ENCODE measurements at places on chromosomes 2 and 18.

- no peaks in the 10 kb centered on the region for H3K4me1 ChIP-seq
- no peak overlapping the region for H3K27ac ChIP-seq
- H3K4me3 ChIP-seq = no peak overlapping the region
- DNase-seq = no peak
- H3K36me3 ChIP-seq = no peaks in the 10 kb centered on the region
Observed at GRCh38 chr2:141968433-141968832, 162.4 kb downstream of the LRP1B start.

DNA sequence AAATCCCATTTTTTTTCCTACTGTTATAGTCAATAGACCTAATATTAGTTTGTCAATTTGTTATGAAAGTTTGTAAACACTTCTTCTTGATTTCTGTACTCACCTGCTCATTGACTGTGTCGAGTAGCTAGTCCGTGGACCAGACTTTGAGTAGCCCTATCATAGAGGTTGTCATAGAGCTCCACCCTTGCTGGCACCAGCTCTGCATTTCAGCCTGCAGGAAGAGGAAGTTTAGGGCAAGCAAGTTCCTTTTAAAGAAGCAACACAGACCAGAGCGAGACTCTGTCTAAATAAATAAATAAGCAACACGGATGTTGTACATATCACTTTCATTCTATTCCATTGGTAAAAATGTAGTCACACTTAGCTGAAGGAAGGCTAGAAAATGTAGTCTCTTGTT is 74.0 kb downstream of the MCFD2 start:
- H3K27ac ChIP-seq = no peak overlapping the region
- no peaks in the 10 kb centered on the region for H3K4me1 ChIP-seq
- no peaks in the 10 kb centered on the region for H3K36me3 ChIP-seq
- no peak for DNase-seq
- H3K27me3 ChIP-seq = no peaks in the 10 kb centered on the region
- H3K4me3 ChIP-seq = no peak overlapping the region

DNA sequence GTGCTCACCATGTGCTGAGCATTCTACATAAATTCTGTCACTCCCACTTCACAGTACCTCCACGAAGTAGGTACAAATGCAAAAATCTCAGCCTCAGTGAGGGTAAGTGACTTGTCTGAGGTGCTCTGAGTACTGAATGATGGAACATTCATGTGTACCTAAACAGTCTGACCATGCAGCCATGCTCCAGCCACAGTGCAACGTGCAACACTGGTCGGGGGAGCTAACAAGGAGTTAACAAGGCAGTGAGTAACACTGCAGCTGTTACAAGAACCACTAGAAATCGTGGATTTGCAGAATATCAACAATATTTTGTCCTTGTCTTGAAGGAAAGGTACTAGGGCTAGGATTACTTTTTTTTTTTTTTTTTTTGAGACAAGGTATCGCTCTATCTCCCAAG is 36.6 kb upstream of the NDUFV2 start:
- no peaks in the 10 kb centered on the region for H3K27me3 ChIP-seq
- no peaks in the 10 kb centered on the region for H3K36me3 ChIP-seq

DNA sequence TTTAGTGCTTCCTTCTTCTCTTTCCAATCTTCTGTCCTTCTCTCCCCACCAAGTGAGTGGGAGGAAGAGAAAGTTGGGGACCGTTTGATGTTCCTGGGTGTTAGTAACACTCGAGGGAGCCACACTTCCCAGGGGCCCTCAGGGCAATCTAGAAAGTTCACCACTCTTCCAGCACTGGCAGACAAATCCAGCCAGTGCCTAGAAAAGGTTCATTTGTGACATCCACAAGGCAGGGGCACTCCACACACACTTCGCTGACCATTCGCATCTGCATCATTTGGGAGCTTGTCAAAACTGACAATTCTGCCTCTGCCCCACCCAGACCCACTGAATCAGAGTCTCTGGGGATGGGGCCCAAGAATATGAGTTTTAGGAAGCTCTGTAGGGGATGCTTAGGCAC is 86.8 kb upstream of the ST3GAL5 start:
- H3K4me3 ChIP-seq = no peak overlapping the region
- H3K27me3 ChIP-seq = no peaks in the 10 kb centered on the region
- no peaks in the 10 kb centered on the region for H3K4me1 ChIP-seq

- no peaks in the 10 kb centered on the region for H3K4me1 ChIP-seq
- H3K27me3 ChIP-seq = no peaks in the 10 kb centered on the region
- no peak overlapping the region for H3K27ac ChIP-seq
- H3K36me3 ChIP-seq = no peaks in the 10 kb centered on the region
- H3K4me3 ChIP-seq = no peak overlapping the region
Observed at GRCh38 chr2:101520246-101520645, 45.3 kb upstream of the RFX8 start.

- no peak overlapping the region for H3K4me3 ChIP-seq
- DNase-seq = no peak
- no peaks in the 10 kb centered on the region for H3K36me3 ChIP-seq
- no peak overlapping the region for H3K27ac ChIP-seq
Observed at GRCh38 chr2:171669121-171669520, 18.1 kb upstream of the DYNC1I2 start.

GRCh38 chr2:155281907-155282306 is 583.4 kb downstream of the KCNJ3 start:
- DNase-seq = no peak
- no peak overlapping the region for H3K27ac ChIP-seq
- no peaks in the 10 kb centered on the region for H3K36me3 ChIP-seq
- no peaks in the 10 kb centered on the region for H3K27me3 ChIP-seq
- no peak overlapping the region for H3K4me3 ChIP-seq

DNA sequence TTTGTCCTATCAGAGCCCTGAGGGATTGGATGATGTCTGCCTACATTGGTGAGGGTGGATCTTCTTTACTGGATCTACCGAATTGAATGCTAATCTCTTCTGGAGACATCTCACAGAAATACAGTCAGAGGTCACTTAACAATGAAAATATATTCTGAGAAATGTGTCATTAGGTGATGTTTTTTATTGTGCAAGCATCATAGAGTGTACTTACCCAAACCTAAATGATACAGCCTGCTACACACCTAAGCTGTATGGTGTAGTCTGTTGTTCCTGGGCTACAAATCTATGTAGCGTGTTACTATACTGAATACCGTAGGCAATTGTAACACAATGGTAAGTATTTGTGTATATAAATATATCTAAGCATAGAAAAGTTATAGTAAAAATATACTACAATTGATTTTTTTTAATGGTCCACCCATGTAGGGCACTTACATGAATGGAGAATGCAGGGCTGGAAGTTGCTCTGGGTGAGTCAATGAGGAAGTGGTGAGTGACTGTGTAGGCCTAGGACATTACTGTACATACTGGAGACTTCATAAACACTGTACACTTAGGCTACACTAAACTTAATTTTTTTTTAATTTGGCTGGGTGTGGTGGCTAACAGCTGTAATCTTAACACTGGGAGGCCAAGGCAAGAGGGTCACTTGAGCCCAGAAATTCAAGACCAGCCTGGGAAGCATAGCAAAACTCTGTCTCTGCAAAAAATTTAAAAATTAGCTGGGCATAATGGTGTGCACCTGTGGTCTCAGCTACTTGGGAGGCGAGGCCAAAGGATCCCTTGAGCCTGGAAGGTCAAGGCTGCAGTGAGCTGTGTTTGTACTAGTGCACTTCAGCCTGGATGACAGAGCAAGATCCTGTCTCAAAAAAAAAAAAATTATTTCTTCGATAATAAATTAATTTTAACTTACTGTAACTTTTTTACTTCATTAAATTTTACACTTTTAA is 226.3 kb upstream of the UBE2E3 start:
- no peak overlapping the region for H3K27ac ChIP-seq
- H3K4me3 ChIP-seq = no peak overlapping the region
- DNase-seq = no peak
- no peaks in the 10 kb centered on the region for H3K4me1 ChIP-seq
- no peaks in the 10 kb centered on the region for H3K36me3 ChIP-seq

DNA sequence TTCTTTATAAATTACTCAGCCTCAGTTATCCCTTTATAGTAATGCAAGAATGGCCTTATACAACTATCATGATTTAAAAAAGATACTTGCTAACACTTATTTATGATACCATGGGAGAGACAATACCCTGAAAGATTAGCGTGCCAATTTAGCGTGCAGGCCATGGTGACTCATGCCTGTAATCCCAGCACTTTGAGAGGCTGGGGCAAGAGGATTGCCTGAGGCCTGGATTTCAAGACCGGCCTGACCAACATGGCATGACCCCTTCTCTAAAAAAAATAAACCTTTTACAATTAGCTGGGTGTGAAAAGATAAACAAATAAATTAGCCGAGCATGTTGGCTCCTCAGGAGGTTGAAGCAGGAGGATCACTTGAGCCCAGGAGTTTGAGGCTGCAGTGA is 493.4 kb upstream of the FSIP2 start:
- H3K4me3 ChIP-seq = no peak overlapping the region
- no peaks in the 10 kb centered on the region for H3K36me3 ChIP-seq
- H3K27me3 ChIP-seq = no peaks in the 10 kb centered on the region
- DNase-seq = no peak
- H3K4me1 ChIP-seq = no peaks in the 10 kb centered on the region

DNA sequence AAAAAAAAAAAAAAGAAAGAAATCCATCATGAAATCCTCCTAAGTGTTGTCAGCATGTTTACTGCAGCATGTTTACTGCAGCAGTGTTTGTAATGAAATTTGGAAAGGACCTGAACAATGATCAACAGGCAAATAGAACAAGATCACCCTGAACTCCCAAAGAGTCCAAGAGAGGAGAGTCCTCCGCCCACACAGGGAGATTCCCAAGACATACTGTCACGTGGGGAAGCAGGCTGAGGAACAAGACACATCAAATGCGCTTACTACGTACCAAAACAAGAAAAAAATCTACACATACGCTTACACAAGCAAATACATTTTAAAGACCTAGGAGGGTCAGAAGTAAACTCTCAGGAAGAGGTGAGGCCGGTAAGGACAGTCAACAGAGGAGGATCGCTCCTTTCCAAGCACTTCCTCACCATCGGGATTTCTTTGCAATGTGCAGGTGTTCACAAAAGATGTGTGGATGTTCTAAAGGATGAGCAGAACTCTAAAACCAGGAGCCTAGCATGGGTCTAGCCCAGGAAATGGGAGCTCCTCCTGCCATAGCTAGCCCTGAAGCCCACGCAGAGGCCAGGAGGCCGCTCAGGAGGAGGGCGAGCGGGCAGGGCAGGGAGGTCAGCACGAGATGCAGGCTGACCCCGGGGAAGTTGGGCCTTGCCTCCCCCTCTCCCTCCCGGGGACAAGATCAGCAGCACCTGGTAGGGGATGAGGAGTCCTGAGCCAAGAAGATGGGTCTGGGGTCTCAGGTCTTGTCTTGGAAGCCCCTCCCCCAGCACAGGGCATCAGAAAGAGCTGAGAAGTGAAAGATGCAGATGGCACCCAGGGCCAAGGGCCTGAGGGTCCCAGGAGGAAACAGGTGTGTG is 66.4 kb downstream of the ZNF516 start:
- peaks cover 12% of the 10 kb centered on the region for H3K4me1 ChIP-seq
- H3K4me3 ChIP-seq = no peak overlapping the region

GRCh38 chr2:191521608-191522208 is 156.2 kb upstream of the NABP1 start:
- H3K27ac ChIP-seq = no peak overlapping the region
- no peaks in the 10 kb centered on the region for H3K4me1 ChIP-seq
- no peak overlapping the region for H3K4me3 ChIP-seq
- H3K27me3 ChIP-seq = no peaks in the 10 kb centered on the region

DNA sequence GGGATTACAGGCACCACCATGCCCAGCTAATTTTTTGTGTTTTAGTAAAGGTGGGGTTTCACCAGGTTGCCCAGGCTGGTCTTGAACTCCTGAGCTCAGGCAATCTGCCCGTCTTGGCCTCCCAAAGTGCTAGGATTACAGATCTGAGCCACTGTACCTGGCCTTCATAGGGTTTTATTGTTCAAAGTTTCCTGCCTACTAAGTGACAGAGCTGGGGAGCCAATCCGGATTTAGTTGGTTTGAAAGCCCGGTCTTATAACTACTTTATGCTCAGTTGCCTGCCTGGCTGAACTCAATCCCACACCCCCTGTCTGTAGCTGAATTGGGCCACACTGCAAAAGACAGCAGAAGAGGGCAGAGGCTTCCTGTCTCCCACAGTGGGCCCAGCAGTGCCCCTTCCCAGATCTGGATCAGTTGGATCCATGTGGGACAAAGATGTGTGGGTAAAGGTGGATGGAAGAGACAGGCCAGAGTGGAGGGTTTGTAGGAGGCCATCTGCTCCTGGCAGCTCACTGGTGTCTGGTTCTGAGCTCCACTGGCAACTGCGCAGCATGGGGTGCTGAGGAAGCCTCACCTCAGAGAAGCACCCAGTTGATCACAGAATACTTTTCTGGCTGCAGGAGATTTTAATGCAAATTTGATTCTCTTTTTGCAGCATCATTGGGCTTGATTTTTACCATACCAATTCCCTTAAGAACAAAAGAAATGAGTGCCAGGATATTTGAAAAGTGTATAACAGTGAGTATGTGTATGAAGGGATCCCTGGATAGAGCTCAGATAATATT is 144.9 kb downstream of the DDX1 start:
- no peak for DNase-seq
- H3K4me1 ChIP-seq = peaks cover 31% of the 10 kb centered on the region
- H3K27ac ChIP-seq = peak overlapping the region; percentile 91
- no peaks in the 10 kb centered on the region for H3K27me3 ChIP-seq

- no peak overlapping the region for H3K27ac ChIP-seq
- H3K4me3 ChIP-seq = peak overlapping the region; percentile 31
- peak; percentile 66 for DNase-seq
- H3K27me3 ChIP-seq = peaks cover 63% of the 10 kb centered on the region
Observed at GRCh38 chr2:136423516-136423996, 305.6 kb upstream of the CXCR4 start.

- no peaks in the 10 kb centered on the region for H3K27me3 ChIP-seq
- no peaks in the 10 kb centered on the region for H3K36me3 ChIP-seq
- no peak overlapping the region for H3K27ac ChIP-seq
- H3K4me3 ChIP-seq = no peak overlapping the region
- peak; percentile 77 for DNase-seq
Observed at GRCh38 chr18:10213526-10213925, 240.9 kb upstream of the APCDD1 start.

DNA sequence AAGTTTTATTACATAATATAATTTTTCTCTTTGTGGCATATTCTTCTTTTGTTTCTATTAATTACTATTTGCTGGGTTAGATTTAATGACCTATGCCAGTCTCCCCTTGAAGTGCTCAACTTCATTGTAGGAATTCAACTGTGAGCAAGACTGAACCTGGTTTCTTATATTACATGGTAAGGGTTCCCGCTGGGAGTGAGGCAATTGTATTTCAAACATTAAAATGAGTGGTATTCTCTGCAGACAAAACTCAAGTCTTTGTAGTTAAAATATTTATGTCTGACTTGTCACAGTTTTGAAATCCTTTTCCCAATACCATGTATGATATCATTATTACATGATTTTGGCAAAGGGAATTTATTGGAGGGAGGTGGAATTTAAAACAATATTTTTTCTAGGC is 278.7 kb downstream of the GULP1 start:
- H3K27me3 ChIP-seq = no peaks in the 10 kb centered on the region
- H3K4me1 ChIP-seq = no peaks in the 10 kb centered on the region
- H3K4me3 ChIP-seq = no peak overlapping the region
- DNase-seq = no peak
- no peak overlapping the region for H3K27ac ChIP-seq
- peaks cover 3% of the 10 kb centered on the region for H3K36me3 ChIP-seq

GRCh38 chr2:149169656-149170055 is 131.2 kb downstream of the LYPD6B start:
- H3K4me3 ChIP-seq = no peak overlapping the region
- H3K27ac ChIP-seq = peak overlapping the region; percentile 56
- no peaks in the 10 kb centered on the region for H3K27me3 ChIP-seq
- H3K36me3 ChIP-seq = no peaks in the 10 kb centered on the region
- no peak for DNase-seq

GRCh38 chr2:220833446-220833845 is 738.7 kb downstream of the EPHA4 start:
- H3K27me3 ChIP-seq = no peaks in the 10 kb centered on the region
- peaks cover 8% of the 10 kb centered on the region for H3K4me1 ChIP-seq
- no peak overlapping the region for H3K4me3 ChIP-seq
- H3K36me3 ChIP-seq = no peaks in the 10 kb centered on the region
- H3K27ac ChIP-seq = no peak overlapping the region

Measured in cardiac muscle cell (in vitro differentiated cells and primary cell).